Fibroblast of the aortic adventitia (primary cell): ENCODE measurements at places on chromosomes 1 and 21. TPM values are rescaled to one million over a fixed set of nuclear protein-coding genes. Genes with fewer than 3 reads are reported as not detected.

- DNase-seq = no peak
Measured at GRCh38 chr21:32134441-32135130, 144.3 kb downstream of the MIS18A start.

DNA sequence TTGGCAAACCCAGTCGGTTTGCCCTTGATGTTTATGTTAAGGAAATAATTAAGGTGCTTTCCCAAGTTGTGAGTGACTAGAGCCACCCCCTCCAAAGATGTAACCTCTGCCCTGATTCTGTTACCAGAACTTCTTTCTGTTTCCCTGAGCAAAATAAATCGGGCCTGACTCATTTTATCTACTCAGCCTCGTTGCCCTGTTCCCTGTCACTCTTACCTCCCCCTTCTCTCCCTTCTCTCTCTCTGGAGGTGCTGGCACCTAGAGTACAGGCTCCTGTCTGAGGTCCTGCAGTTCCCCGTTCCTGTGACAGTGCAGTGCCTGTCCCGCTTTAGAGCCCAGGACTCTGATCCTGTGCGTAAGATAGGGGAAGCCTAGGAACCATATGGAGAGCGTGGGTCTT lies 35.4 kb downstream of the CXADR start:
- DNase-seq = no peak

DNA sequence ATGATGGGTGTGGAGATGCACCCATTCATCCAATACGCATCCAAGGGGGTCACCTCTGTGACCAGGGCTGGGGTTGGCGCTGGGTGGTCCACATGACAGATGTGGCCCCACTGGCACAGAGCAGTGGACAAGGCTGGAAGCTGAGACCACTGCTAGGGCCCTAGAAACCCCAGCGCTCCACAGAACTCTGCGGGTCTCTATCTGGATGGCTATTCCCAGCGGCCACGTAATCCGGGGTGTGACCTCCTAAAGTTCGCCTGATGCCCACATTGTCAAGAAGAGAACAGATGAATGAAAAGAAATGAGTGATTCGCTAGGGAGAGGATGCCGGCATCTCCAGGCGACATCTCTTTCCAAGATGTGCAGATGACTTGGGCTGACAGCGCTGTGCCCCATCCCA lies 55.2 kb downstream of the PRDM15 start:
- no peak for DNase-seq

DNA sequence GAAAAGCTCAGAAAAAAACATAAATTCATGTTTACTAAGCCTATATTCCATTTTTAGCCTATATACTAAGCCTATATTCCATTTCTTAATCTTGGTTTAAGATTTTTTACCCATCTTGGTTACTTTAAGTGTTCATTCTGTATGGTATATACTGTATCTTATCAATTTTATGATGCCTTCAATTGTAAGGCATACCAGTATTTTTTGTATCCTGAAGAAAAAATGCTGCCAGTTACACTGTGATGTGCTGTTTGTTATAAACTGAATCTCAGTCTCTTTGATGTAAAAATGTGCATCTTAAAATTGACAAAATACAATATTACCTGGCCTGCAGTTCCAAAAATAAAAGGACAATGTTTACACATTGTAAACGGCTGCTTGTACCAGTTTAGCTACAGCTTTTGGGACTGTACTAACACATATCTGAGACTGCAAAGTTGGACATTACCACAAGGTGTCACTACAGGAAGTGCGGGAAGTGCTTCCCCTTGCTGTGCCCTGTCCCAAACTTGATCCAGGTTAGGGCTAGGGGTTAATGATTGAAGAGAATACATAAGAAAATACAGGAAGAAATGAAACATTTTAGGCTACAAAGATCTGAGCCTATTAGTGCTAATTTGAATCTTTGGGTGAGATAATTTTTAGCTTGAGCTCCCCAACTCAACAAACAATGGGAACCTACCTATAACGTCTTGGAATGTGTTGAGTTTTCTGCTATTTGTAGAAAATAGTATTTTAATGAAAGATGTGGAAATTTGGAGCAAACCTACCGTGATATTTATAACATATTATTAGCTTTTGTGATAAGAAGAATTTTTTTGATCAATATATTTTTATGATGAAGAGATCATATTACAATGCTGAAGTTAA lies 108.9 kb downstream of the LBR start:
- DNase-seq = peak; percentile 57

TFAP2E gene
- 0.18 and 0.25 TPM in 2 replicates for total RNA-seq

- no peak for DNase-seq
Measured at GRCh38 chr1:196808529-196809235, 10.8 kb upstream of the CFHR1 start.
